ENCODE measurements at places on chromosomes 7 and 10. TPM values are rescaled to one million over a fixed set of nuclear protein-coding genes. Genes with fewer than 3 reads are reported as not detected.

CALML3 gene
- not detected for total RNA-seq

DNA sequence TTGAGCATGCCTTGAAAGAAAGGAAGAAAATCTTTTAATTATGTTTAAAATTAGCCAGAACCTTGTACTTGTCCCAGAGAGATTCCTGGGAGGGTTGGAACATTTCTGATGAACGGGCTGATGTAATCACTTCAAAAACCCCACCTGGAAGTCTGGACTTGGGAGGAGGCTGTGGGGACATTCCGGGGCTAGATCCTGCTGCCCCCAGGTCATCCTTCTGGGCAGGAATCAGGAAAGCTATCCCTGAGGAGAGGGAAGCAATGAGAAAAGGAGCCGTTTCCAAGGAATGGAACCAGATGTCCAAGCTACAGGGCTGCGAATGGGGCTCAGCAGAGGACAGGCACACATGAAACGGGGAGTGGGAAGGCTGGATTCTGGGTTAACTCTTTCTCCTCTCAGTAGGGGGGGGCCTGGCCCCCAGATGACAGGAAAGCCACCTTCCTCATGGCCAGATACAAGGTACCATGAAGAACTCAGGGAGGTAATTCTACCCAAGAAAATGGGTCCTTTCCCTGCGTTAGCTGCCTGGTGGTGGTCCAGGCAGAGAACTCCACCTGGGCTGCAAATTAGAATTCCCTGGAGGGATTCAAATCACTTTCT lies 280.1 kb downstream of the TCF7L2 start:
- no peaks in the 10 kb centered on the region for H3K36me3 ChIP-seq
- peaks cover 24% of the 10 kb centered on the region for H3K4me1 ChIP-seq
- DNase-seq: no peak
- H3K27me3 ChIP-seq: peaks cover 14% of the 10 kb centered on the region

GRCh38 chr10:82037076-82037475 lies 162.1 kb downstream of the NRG3 start:
- no peak for DNase-seq
- H3K27ac ChIP-seq: no peak overlapping the region
- no peak overlapping the region for H3K4me3 ChIP-seq

DNA sequence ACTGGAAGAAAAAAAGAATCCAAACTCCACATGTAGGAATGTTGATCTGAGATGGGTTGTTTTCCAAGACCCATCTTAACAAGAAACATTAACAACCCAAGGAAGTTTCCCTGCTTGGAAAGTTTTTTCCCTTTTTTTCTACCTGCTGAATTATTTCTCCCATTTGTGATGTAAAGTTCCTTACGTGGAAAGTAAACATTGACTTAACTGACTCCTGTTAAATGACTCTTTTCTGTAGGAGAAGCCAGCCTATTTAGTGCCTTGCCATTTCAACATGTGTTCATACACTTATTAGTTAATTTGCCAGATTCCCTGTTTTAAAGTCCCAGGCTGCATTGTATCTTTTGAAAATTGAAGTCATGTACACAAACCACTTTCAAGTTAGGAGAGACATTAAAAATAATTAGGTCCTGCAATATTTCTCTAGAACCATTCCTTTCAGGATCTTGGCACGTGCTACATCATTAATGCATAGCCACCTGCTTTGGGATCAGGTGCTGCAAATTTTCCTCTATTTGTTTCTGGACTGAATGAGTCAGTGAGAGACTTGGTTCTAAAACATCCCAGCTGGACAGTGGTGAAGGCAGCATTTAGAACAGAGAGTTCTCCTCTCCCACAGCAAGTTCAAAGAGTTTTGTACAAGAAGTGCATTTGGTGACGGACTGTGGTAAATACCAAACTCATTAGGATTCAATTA lies 698.5 kb downstream of the SUGCT start:
- H3K4me3 ChIP-seq: no peak overlapping the region
- no peaks in the 10 kb centered on the region for H3K27me3 ChIP-seq
- H3K27ac ChIP-seq: no peak overlapping the region
- no peaks in the 10 kb centered on the region for H3K4me1 ChIP-seq
- H3K36me3 ChIP-seq: no peaks in the 10 kb centered on the region

LEP gene
- not detected for total RNA-seq

GRCh38 chr7:65475040-65475726 lies 101.5 kb downstream of the ZNF92 start:
- H3K27me3 ChIP-seq: no peaks in the 10 kb centered on the region
- H3K27ac ChIP-seq: peak overlapping the region; percentile 65
- H3K4me1 ChIP-seq: peaks cover 40% of the 10 kb centered on the region
- H3K36me3 ChIP-seq: peaks cover 3% of the 10 kb centered on the region

TRPV5 gene
- not detected for total RNA-seq

OR2A2 gene
- total RNA-seq: not detected

GRCh38 chr10:62740885-62741745 lies 63.4 kb upstream of the ADO start:
- H3K36me3 ChIP-seq: no peaks in the 10 kb centered on the region
- H3K27ac ChIP-seq: no peak overlapping the region
- H3K27me3 ChIP-seq: no peaks in the 10 kb centered on the region
- H3K4me3 ChIP-seq: no peak overlapping the region

CPA2 gene
- not detected for total RNA-seq

DNA sequence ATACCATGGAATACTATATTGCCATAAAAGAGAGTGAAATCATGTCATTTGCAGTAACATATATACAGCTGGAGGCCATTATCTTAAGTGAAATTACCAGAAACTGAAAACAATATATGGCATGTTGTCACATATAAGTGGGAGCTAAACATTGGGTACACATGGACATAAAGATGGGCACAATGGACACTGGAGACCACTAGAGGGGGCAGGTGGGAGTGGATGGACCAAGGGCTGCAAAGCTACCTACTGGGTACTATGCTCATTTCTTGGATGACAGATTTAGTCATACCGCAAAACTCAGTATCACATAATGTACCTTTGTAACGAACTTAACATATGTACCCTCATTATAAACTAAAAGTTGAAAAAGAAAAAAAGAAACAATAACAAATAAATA lies 1167.6 kb downstream of the NXPH1 start:
- no peaks in the 10 kb centered on the region for H3K36me3 ChIP-seq
- DNase-seq: no peak
- no peak overlapping the region for H3K4me3 ChIP-seq

CDK13 gene
- total RNA-seq: 32.2 TPM

GRCh38 chr7:76300166-76300731 lies 2.2 kb upstream of the HSPB1 start:
- DNase-seq: no peak
- peaks cover 15% of the 10 kb centered on the region for H3K4me1 ChIP-seq
- H3K36me3 ChIP-seq: peaks cover 14% of the 10 kb centered on the region
- H3K4me3 ChIP-seq: no peak overlapping the region

ADIRF gene
- not detected for total RNA-seq

CCL26 gene
- total RNA-seq: not detected
